ENCODE measurements at places on chromosomes 12 and 14.

DNA sequence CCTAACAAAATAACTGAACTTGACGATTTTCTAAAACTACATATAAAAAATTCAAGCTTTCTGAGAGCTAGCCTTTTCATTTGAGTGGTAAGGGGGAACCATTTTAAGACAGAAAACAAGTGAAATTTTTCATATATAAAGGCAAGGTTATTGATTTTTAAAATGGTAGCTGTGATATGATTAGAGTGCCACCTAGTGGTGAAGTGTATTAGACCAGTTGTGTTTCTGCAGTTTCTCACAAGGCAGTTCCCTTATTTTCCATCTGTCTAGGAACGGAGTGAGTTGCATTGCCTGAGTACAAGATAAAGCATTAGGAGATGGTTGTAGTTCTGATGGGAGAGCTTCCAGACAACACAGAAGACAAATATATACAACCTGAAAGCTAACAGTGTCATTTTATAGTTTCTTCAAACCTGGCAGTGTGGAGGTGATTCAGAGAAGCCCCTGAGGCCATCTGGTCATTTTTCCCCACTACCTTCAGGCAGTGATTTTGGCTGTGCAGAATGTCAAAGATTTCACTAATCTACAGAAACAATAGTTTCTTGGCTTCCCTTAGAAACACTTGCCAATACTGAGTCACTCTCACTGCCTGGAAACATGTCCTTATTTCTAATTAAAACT lies 180.8 kb downstream of the C12orf50 start:
- peak; percentile 54 for DNase-seq

- DNase-seq = no peak
Observed at GRCh38 chr14:81315341-81315740, 84.8 kb downstream of the STON2 start.

DNA sequence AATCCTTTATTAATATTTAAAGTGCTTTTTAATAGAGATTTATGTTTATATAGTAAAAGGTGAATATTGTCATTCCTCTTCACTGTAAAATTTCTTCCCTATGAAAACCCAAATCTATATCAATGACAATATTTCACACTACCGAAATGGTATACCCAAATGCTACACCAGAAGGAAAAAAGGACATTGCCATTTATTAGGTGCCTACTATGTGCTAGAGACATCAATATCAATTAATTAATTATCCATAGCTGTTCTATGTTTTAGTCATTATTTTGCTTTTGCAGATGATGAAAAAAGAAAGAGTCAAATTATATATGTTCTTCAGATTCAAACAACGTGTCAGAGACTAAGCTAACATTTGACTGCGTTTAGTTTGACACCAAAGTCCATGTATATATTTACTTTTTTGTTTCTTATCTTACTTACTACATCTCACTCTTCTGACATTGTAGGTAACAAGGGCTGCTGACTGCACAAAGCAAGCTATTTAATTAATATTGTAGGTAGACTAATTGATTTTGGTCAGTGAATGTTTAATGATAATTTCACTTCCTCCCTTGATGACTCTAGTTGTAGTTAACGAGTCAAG lies 614.0 kb upstream of the FOXG1 start:
- DNase-seq = no peak

GRCh38 chr14:103508521-103509329 lies 13.9 kb downstream of the CKB start:
- DNase-seq = no peak

DNA sequence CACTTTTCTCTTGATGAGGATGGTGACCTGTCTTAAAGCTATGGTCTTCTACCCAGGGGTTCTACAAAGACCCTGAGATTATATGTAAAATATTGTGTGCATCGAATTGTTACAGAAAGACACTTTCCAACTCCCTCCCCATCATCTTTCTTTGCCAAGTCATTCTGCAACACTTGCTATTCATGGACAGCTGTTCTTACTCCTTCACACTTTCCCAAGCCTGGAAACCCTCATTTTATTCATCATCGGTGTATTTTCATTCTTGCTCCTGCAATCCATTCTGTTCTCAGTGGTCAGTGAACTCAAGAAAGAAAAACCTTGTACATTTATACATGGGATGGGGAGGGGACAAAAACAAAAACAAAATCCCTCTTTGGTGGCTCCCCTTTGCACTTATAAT lies 90.5 kb upstream of the STXBP6 start:
- DNase-seq = no peak

- DNase-seq = no peak
Observed at GRCh38 chr12:114343585-114344302, 62.2 kb downstream of the TBX5 start.

GRCh38 chr14:34971381-34971780 lies 11.4 kb upstream of the SRP54 start:
- no peak for DNase-seq

- DNase-seq = no peak
Observed at GRCh38 chr14:68554231-68554630, 238.6 kb downstream of the ZFP36L1 start.

DNA sequence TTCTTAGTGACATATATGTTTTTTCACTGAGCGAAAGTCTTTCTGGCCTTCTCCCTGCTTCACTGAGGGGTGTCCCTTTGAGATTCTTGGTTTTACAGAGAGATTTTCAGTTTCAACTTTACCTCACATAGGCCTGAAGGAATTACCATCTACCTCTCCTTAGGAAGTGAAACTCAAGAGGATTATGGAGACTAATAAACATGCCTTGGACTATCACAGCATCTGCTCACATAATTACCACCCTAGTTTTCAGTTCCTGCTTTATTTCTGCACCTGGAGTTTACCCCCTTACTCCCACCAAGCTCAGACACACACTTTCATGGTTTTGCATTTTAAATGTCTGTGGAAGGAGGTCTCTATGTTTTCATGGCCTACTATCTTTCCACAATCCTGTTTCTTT lies 118.3 kb upstream of the SCAF11 start:
- DNase-seq = no peak

DNA sequence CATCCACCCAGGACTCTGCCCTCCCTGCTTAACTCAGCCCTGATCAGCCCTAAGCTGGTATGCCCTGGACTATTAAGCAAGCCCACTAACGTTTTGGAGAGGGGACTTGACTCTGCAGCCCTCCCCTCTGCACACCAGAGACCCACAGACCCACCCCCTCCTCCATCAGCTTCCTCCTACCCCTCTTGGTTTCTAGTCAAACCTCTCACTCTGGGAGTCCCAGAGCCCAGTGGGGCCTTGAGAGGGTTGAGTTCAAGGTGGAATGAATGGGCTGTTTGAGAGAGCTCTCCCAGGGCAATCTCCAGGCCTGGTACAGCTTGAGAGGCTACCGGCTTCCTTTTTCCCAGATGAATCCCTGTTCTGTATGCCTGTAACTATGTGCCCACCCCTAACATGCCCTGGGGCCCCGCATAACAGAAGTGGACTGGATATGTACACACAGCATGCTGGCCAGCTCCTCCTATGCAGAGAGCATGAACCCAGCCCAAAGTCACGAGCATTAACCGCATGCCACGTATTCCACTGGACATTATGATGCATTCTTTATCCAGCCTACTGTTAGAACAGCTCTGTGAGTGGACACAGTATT lies 43.6 kb downstream of the IRF2BPL start:
- DNase-seq = no peak

GRCh38 chr12:54384591-54385041 lies at the start of gene ZNF385A:
Gene ZNF385A, minus strand, starts transcription at chr12:54384733. Its CDS starts 219 bp downstream, at chr12:54384514.
- no peak for DNase-seq

GRCh38 chr12:2854669-2855453 lies 2.0 kb downstream of the TEX52 start:
- DNase-seq = no peak

DNA sequence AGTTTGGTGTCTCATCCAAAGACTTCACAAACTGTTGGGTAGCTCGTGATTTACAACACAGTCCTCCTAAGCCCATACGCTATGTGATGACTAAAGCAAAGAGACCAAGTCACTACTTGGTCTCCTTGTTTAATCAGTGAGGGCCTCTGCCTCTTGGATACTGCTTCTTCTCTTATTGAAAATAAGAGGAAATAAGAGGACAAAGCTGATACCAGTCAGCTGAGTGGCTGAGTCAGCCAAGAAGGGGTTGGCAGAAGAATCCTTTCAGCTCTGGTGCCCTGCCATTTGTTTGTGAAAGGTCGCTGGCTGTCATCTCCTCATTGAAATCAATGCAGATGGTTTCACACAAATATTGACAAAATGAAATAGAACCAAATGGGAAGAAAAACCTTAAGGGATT lies 67.5 kb upstream of the SLC35F4 start:
- no peak for DNase-seq

GRCh38 chr12:127963933-127964332 lies 303.0 kb upstream of the TMEM132C start:
- no peak for DNase-seq

GRCh38 chr12:45296046-45296586 lies 80.2 kb downstream of the ANO6 start:
- no peak for DNase-seq

GRCh38 chr14:74314576-74314975 lies 11.8 kb upstream of the ABCD4 start:
- no peak for DNase-seq

DNA sequence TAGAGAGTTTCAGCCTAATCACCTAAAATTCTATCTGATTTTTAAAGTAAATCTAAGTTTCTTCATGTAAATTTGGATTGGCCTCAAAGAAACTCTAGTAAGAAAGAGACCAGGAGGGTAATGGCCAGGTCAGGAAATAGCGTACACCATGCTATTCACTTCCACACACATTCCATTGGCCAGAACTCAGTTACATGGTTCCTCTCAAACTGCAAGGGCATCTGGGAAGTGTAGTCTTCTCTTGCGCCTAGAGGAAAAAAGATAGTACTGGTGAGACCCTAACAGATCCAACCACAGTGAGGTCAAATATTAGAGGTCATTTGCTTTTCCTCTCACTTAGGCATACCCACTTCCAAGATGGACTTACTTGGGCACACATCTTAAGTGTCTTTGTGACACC lies 39.1 kb downstream of the MBIP start:
- DNase-seq = no peak

GRCh38 chr12:43805149-43805859 lies 813 bp downstream of the TWF1 start:
- DNase-seq = no peak

DNA sequence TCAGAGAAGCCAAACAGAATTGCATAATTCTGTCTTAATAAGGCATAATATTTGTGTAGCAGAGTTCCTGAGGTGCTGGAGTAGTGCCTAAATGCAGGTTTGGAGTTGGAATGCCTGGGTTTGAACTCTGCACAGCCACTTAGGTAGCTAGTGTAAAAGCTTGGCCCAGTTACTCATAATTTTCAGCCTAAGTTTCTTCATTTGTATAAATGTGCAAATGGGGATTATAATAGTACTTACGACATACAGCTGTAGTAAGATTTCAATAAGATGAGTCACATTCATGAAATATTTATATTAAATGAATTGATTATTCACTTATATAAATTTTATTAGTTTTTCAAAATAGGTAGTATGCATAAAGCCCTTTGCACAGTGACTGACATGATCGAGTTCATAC lies 175.8 kb downstream of the DERA start:
- DNase-seq = no peak

GRCh38 chr14:38083039-38083438 lies 124.7 kb upstream of the SSTR1 start:
- DNase-seq = no peak

GRCh38 chr12:22283508-22283907 lies 51.0 kb downstream of the ST8SIA1 start:
- DNase-seq = no peak

DNA sequence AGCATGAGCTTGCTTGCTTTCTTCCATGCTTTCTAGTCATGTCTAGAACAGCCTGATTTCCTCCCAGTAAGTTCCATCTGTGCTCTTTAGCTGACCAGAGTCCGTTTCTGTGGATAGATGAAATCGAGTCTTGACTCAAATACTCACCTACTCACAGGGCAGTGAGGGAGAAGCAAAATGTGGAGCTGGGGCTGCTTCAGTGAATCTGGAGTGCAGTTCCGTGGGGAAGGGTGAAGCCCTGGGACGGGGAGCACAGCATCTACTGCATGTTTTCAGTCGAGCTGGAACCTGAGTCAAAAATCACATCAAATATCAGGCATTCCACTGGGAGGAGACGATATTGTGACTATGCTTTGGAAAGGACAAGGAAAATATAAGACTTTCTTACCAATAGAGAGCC lies 70.3 kb upstream of the PRMT8 start:
- DNase-seq = no peak

- DNase-seq = no peak
Observed at GRCh38 chr12:76310110-76310509, 38.1 kb downstream of the BBS10 start.

- no peak for DNase-seq
Observed at GRCh38 chr14:56207626-56208292, 89.5 kb downstream of the PELI2 start.

DNA sequence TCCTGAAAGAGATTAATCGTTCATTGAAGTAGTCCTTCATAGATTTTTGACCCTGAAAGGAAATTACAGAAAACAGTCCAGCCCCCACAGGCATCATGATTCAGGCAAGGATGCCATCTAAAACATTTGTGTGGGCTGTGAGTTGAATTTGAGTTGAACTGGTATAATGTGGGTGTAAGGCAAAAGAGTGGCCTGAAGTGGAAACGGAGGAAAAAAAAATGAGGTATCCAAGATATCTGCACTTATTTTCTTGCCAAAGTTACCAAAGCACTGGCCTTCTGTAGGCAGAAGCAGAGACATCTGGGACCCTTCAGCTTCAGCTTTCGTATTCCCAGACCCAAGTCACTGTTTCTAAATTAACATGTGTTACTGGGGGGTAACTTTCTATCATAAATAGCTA lies 105.1 kb upstream of the DIO2 start:
- no peak for DNase-seq

DNA sequence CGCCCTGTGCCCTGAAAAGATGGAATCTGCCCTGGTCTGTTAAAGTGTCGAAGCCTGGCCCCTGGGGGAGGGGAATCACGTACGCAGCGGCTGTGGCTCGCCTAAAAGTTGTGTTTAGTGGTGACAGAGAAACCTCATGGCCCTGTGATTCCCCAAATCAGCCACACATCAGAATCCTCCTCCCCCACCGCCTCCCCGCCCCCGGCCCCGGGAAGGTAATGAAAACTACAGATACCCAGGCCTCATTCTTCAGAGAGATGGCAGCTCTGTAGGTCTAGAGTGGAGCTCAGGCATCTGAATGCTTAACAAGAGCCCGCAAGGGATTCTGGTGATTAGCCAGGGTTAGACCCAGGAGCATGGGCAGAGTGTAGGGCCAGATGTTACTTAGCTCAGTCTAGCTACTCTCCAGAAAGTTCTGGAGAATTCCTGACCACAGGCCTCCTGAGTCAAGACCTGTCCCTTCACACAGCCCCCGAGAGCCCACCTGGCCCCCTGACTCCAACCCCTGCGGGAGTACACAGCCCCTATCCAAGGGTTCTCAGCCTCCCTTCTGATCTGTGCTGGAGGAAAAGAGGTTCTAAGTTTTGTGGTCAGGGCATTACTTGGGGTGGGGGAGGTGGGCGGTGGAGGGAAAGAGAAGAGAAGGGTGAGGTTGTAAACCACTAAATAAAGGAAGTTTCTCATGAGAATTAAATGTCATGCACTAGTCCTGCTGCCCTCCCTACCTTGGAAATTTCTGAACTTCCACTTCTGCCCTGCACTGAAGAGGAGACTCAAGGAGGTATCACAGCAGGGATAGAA lies 114.8 kb downstream of the PLXNC1 start:
- DNase-seq = no peak

- DNase-seq = no peak
Observed at GRCh38 chr12:18932715-18933114, 194.8 kb downstream of the CAPZA3 start.

GRCh38 chr14:44453433-44454171 lies 53.5 kb downstream of the FSCB start:
- DNase-seq = no peak

- no peak for DNase-seq
Observed at GRCh38 chr12:56107242-56107641, 2.9 kb downstream of the PA2G4 start.

All from renal cortex interstitium (tissue), 15 donors.